HFFc6 (cell line): ENCODE measurements at places on chromosomes 5 and 9.

- no peaks in the 10 kb centered on the region for H3K36me3 ChIP-seq
- H3K27ac ChIP-seq, result peak overlapping the region; percentile 70
- peaks cover 32% of the 10 kb centered on the region for H3K27me3 ChIP-seq
- peaks cover 10% of the 10 kb centered on the region; the same call in 1 of the 2 replicates for H3K4me1 ChIP-seq
- H3K4me3 ChIP-seq, result peak overlapping the region; percentile 96
These were observed 2.0 kb upstream of the PHPT1 start for GRCh38 chr9:136847088-136847825.

DNA sequence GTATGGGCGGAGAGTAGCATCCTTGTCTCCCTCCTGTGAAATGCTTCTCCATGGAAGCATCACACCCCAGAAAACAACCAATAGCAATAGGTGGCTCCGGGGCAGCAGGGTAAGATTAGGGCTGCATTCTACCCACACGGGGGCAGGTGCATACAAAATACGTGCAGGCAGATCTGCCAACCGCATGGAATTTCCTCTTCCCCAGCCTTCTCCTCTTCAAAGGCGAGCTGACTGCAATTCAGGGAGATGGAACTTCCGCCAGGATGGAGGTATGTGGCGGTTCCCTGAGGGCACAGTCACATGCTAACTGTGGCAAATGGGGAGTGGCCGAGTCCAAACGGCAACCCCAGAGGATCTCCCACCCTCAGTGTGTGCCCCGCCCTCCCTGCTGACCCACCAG, 81.5 kb downstream of the LMNB1 start:
- H3K27me3 ChIP-seq, result no peaks in the 10 kb centered on the region
- H3K36me3 ChIP-seq, result peaks cover 7% of the 10 kb centered on the region; the same call in 1 of the 2 replicates
- H3K27ac ChIP-seq, result no peak overlapping the region
- H3K4me3 ChIP-seq, result no peak overlapping the region
- no peak for DNase-seq

DNA sequence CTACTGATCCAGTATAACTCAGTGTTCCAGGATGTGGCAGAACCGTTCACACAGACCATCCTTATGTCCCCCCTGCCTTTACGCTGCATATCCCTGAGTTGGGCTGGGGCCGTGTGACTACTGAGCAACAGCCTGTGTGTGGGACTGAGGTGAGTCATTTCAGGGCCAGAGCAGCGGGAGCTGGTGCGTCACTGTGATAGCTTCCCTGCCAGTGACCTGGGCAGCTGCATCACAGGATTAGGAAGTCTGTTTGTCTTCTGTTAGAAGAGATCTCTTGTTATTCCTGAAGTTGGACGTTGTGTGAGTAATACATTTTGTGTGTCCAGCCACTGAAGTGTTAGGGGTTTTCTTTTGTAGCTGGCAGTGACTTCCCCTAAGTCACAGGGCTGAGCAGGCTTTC, 35.6 kb downstream of the TPPP start:
- peaks cover 15% of the 10 kb centered on the region for H3K4me1 ChIP-seq
- no peak overlapping the region for H3K4me3 ChIP-seq
- H3K27ac ChIP-seq, result peak overlapping the region; percentile 75
- H3K27me3 ChIP-seq, result no peaks in the 10 kb centered on the region; the same call in none of the 2 replicates

GRCh38 chr5:113197456-113198200, 221.0 kb downstream of the DCP2 start:
- no peak overlapping the region for H3K4me3 ChIP-seq
- no peak overlapping the region for H3K27ac ChIP-seq
- H3K27me3 ChIP-seq, result peaks cover 1% of the 10 kb centered on the region; the same call in 1 of the 2 replicates
- no peak for DNase-seq
- peaks cover 12% of the 10 kb centered on the region; the same call in 1 of the 2 replicates for H3K36me3 ChIP-seq

GRCh38 chr5:142600611-142601358, 85.1 kb downstream of the FGF1 start:
- peaks cover 63% of the 10 kb centered on the region for H3K4me1 ChIP-seq
- H3K27me3 ChIP-seq, result no peaks in the 10 kb centered on the region
- peak overlapping the region; percentile 84 for H3K4me3 ChIP-seq
- H3K36me3 ChIP-seq, result no peaks in the 10 kb centered on the region; the same call in 1 of the 2 replicates

GRCh38 chr9:89500008-89500407, 2.1 kb upstream of the SEMA4D start:
- no peaks in the 10 kb centered on the region for H3K4me1 ChIP-seq
- H3K4me3 ChIP-seq, result no peak overlapping the region
- no peak for DNase-seq
- no peaks in the 10 kb centered on the region for H3K36me3 ChIP-seq
- H3K27ac ChIP-seq, result no peak overlapping the region
- H3K27me3 ChIP-seq, result peaks cover 9% of the 10 kb centered on the region

DNA sequence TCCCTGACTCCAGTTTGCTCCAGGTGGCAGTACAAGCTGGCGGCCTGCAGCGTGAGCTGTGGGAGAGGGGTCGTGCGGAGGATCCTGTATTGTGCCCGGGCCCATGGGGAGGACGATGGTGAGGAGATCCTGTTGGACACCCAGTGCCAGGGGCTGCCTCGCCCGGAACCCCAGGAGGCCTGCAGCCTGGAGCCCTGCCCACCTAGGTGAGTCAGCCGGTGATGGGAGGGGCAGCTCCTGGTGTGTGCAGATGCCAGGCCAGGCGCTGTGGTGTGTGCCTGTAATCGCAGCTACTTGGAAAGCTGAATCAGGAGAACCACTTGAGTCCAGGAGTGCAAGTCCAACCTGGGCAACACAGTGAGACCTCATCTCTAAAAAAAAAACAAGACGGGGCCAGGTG, 10.0 kb upstream of the CACFD1 start:
- H3K27me3 ChIP-seq, result peaks cover 14% of the 10 kb centered on the region
- no peaks in the 10 kb centered on the region for H3K36me3 ChIP-seq
- no peak overlapping the region for H3K4me3 ChIP-seq
- H3K4me1 ChIP-seq, result no peaks in the 10 kb centered on the region
- H3K27ac ChIP-seq, result no peak overlapping the region
- DNase-seq, result no peak

GRCh38 chr9:130171226-130172148, 717 bp upstream of the NCS1 start:
- H3K4me3 ChIP-seq, result peak overlapping the region; percentile 75
- peaks cover 24% of the 10 kb centered on the region for H3K4me1 ChIP-seq
- no peak for DNase-seq
- H3K36me3 ChIP-seq, result peaks cover 8% of the 10 kb centered on the region; the same call in 1 of the 2 replicates
- peak overlapping the region; percentile 59 for H3K27ac ChIP-seq

DNA sequence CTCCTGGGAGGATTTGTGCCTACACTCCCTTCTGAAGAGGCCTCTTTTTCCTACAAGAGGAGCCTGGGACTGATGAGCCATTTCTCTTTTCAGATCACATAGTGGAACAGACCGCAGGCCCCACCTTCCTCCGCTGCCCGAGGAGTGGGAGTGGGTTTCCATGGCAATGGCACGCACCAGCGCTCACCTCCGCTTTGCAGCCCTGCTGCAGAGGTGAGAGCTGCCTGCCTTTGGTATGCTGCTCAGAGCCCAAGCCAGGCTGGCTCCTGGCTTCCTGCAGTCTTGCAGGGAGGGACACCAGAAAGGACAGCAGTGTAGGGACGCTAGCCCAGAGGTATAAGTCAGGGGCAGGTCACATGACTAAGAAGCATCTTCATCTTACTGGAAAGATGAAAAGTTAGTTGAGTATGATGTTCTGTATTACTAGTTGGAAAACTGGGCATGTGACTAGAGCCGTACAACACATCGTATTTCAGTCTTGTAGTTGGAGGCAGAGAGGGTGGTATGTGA, 12.4 kb downstream of the PTTG1 start:
- no peaks in the 10 kb centered on the region for H3K36me3 ChIP-seq
- H3K27ac ChIP-seq, result no peak overlapping the region
- H3K27me3 ChIP-seq, result peaks cover 11% of the 10 kb centered on the region

- peaks cover 9% of the 10 kb centered on the region for H3K4me1 ChIP-seq
- no peak overlapping the region for H3K4me3 ChIP-seq
- 0 out of 2 replicates have a peak overlapping the region, but pooled peaks have one; percentile 35 for H3K27ac ChIP-seq
- DNase-seq, result no peak
- peaks cover 15% of the 10 kb centered on the region for H3K36me3 ChIP-seq
These were observed 83.7 kb downstream of the SERINC5 start for GRCh38 chr5:80172067-80172695.

DNA sequence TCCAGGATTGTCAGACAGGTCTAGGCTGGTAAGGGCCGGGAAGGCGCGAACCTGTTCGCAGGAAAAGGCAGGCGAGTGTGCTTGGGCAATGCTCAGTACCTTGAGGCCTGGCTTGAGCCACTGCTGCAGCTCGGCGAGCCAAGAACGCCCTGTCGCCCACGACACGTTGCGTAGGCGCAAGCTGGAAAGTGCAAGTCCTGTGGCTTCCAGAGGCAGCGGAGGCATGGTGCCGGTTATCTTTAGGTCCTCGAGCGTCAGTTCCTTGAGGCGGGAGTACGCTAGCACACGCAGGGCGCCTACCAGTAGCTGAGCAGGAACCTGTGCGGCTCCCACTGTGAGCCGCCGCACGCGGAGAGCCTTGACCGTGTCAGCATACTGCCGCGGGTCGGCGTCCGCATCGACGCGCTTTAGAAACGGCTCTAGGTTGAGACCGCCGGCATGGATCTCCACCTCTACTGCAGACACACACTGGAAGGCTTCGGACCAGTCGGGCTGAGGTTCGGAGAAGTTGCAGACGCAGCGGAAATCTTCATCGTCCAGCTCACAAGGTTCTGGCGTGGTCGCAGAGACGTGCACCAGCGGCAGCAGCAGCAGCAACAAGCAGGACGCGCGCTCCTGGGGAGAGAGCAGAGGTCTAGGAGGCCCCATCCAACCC, 482 bp downstream of the CD14 start:
- H3K4me3 ChIP-seq, result peak overlapping the region; percentile 90
- peak overlapping the region; percentile 66; the same call in 1 of the 2 replicates for H3K27ac ChIP-seq
- H3K27me3 ChIP-seq, result no peaks in the 10 kb centered on the region; the same call in none of the 2 replicates
- peak; percentile 9 for DNase-seq
- peaks cover 24% of the 10 kb centered on the region for H3K4me1 ChIP-seq

DNA sequence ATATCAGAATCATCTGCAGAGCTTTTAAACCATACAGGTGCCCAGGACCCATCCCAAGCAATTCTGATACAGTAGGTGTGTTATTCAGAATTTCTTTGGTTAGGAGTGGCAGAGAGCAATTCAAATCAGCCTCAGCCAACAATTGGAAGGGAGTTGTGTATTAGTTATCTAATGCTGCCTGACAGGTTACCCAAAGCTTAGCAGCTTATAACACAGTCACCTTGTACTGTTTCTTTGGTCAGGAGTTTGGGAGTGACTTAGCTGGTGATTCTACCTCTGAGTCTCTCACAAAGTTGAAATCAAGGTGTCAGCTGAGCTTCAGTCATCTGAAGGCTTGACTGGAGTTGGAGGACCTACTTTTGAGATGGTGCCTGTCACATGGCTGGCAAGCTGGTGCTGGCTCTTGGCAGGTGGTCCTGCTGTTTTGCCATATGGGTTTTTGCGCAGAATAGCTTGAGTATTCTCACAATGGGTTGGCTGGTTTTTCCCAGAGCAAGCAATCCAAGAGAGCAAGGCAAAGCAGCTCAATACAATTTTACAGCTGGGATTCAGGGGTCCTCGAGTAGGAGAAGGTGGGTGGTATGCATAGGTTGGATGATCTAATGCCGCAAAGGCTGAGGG, 18.7 kb upstream of the CARNMT1 start:
- no peaks in the 10 kb centered on the region for H3K36me3 ChIP-seq
- no peaks in the 10 kb centered on the region for H3K4me1 ChIP-seq
- H3K27me3 ChIP-seq, result peaks cover 3% of the 10 kb centered on the region; the same call in 1 of the 2 replicates

GRCh38 chr9:82252116-82252515, 263.5 kb downstream of the SPATA31D1 start:
- H3K27ac ChIP-seq, result no peak overlapping the region
- H3K36me3 ChIP-seq, result no peaks in the 10 kb centered on the region
- no peak for DNase-seq
- H3K4me3 ChIP-seq, result no peak overlapping the region
